Activated naive CD4-positive, alpha-beta T cell treated with anti-CD3 and anti-CD28 coated beads, Interleukin-2, amount 10 ng/mL, durations not matched to agents 7 days and 5 days (primary cell): ENCODE measurements at places on chromosomes 3 and 15.
A peak's percentile ranks its signal among the peaks of the same experiment; 100 is the strongest.

DNA sequence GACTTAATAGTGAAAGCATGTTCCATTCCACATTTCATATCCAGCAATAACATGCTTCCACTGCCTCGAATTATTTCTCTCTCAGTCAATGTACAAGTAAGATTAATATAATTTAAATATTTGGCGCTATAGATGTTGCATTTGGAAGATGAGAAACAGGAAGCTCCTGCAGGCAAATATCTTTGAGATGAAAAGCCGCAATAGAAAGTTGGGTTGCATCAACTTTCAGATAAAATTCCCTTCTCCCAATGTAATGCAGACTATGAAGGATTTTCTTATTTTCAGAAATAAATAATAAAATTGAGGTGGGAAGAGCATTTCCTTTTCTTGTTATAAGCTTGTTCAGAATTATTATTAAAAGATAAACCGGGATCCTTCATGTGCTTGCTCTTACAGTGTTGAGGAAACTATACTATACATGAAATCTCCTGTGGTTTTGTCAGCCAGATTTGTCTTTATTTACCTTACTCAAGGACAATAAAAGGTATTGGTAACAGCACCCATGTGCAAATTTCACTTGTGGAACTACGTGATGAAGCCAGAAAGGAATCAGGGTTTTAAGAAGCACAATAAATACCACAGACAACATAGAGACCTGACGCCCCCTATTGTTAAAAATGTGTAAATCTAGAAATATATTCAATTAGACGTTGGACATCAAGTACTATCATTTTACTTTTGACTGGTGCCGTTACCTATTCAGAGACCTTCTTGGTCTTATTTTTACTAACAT is 307.0 kb downstream of the ARPP21 start:
- DNase-seq: no peak

GRCh38 chr15:61057376-61057775 is 171.7 kb downstream of the RORA start:
- no peak for DNase-seq

DNA sequence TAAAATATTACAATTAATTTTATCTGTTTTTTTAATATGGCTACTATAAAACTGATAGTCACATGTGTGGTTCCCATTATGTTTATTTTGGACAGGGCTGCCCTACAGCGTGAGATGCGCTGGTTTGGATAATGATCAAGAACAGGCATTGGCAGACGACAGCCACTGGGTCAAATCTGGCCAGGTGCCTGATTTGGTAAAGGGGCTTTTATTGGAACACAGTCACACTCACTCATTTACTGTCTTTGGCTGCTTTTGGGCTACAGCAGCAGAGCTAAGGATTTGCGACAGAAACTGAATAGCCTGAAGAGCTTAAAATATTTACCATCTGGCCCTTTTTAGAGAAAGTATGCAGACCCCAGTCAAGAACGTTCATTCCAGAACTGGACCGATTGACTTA is 724.2 kb upstream of the CFAP20DC start:
- DNase-seq: no peak

DNA sequence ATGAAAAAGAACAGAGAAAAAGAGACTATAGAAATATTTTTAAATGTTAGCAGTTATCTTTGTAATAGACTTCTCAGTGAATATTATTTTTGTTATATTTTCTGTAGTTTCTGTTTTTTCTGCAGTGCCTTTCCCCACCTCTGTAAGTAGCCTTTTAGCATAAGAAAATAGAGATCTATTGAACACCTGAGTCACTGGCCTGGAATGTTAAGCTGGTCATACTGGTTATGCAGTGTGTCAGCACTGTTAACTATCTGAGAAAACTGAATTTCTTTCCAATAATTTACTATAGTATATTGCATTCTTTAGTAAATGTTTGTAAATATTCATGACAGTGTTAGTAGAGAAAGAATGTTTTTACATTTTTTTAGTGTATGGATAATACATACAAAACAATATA is 79.8 kb downstream of the NECTIN3 start:
- DNase-seq: no peak

DNA sequence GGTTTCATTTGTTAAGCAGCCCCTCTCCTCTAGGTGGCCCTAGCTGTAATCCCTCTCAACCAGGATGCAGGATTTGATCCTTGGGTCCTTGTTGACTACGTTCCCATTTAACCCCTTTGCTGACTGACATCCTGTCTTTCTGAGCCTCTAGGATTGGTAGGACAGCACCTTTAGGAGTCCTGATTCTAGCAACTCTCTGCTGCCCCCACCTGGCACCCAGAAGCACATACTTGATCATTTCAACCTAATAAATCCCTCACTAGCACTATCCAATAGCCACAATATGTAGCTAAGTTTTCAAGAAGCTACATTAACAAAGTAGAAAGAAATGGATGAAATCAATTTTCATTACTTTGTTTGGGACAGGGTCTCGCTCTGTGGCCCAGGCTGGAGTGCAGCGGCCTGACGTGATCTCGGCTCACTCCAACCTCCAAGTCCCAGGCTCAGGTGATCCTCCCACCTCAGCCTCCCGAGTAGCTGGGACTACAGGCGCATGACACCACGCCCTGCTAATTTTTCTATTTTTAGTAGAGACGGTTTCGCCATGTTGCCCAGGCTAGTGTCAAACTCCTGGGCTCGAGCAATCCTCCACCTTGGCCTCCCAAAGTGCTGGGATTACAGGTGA is 28.3 kb downstream of the RSL24D1 start:
- DNase-seq: peak; percentile 74

- DNase-seq: no peak
Observed at GRCh38 chr15:55527150-55527549, 19.1 kb upstream of the DNAAF4 start.

DNA sequence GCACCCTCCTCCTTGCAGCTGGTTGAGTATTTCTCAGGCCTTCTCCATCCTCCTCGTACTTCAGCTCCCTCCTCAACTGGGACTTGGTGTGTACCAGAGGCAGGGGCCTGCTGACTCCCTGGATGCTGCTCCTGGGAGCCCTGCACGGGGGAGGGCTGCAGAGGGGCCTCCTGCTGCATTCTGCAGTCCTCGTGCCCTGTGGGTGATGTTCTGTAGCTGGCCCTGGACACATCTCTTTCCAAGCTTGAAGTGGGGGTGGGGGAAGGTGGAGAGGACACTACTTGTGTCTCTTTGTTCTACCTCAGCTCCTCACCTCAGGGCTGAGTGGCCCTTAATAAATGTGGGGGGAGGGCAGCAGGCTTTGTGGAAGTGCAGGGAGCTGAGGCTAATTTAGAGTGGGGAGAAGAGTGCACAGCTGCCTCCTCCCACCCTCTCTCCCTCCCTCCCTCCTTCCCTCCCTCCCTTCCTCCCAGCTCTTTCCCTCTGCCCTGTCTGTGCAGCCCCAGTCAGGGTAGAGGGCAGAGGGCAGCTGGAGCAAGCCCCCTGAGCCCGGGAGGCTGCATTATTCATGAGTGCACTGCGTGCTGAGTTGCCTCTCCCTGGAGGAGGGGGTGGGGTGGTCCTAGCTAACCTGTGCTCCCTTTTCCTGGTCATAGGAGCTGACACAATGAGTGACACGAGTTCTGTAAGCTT is 3.7 kb upstream of the GRM2 start:
- no peak for DNase-seq

DNA sequence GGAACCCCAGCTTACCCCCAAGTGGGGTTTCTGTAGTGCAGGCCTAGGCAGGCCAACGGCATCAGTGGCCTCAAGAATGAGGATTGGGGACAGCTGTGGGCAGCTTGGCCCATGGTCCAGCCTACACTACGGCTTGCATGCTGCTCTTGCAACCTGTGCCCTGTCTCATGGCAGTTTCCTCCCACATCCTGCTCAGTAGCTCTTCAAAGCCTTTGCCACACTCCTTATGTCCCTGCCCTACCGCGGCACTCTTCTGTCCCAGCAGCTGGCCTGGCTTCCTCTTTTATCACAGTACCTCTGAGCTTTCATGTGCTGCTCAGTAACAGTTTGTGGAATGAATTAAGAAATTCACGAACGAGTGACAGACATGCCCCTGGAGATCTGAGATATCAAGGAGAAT is 431.0 kb downstream of the EPHB1 start:
- DNase-seq: no peak

DNA sequence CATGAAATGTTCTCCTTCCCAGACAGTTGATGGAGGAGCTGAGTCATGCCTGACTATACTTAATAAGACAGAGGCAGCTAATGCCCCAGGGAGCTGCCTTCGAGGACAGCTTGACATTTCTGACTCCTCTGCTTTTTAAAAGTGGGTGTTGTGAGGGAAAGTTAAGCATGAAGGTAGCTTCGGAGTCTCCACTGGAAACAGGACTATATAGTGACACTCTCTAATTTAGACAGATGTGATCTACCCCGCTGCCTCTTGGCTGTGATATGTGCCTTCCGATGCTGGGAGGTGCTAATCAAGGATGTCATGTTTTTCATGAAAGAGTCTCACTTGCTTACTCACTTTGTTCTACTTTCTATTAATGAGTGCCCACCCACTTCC is 72.7 kb downstream of the IL1RAP start:
- peak; percentile 26 for DNase-seq

- no peak for DNase-seq
Observed at GRCh38 chr3:97720417-97720816, 44.1 kb upstream of the ARL6 start.

- no peak for DNase-seq
Observed at GRCh38 chr3:12730506-12731242, 28.4 kb downstream of the TMEM40 start.

DNA sequence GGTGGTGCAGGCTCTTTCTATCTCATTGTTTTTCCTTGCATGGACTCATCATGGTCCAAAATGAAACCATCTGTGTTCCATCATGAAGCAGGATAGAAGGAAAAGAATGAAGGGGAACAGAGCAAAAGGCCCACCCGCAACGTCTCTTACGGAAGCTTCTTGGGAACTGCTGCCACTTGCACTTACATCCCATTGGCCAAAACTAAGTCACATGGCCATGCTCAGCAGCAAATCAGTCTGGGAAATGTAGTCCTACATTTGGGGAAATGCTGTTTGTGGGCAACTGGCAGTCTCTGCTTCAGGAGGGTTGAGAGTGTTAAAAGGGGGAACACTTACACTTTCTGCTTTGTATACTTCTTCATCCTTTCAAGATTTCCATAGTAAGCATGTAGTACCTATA is 191.6 kb downstream of the SV2B start:
- no peak for DNase-seq

- no peak for DNase-seq
Observed at GRCh38 chr15:24858737-24859601, 95.8 kb upstream of the SNRPN start.

DNA sequence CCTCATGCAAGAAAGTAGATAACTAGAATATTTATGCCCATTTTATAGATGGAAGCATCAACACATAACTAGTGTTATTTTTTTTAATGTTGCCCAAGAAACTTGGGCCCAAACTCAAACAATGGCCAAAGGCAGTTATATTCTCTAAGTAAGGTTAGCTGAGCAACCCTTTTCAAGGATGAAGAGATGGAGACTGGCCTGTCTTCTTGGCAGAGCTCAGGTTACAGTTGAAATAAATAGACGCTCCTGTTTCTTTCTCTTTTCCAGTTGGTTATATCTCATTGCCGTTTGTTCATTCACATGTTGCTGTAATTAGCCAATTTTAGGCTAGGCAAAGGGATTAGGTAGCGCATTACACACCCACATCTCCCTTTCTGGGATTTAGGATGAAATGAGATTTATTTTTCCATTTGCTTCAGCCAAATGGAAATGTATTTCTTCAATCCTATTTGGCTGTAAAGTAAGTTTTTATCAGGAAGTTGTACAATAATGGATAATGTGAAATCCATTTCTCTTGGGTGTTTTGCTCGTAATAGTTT is 93.2 kb downstream of the CMSS1 start:
- DNase-seq: no peak

DNA sequence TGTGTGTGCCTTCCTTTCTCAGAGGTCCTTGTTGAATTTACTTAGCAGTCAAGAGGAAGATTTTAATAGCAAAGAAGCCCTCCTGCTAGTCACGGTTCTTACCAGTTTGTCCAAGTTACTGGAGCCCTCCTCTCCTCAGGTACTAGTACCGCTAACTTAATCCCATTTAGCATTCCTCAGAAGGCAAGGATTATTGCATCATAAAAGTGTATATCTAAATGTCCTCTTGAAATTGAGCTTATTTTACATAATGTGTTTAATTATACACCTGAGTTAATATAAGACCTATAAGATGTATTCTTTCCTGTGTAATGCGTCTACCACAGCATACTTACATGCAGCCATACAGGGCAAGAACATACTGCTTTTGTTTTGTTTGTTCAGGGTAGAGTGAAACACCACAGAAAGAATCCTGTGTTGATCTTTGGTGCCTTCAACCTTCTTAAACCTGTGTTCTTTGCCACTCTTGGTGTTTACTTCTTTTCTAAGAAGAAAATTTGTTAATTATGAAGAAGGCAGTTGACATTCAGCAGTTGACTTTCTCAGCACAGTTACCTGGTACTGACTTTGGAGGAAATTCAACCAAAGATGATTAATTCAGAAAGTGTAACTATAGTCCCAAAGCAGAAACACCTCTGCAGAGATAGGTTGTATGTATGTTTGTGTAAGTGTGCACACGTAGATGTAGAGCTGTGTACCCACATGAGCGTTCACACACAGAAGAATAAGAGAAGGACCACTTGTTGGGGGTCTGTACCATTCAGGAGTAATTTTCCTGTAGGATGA is 33.1 kb downstream of the POLG start:
- DNase-seq: no peak

GRCh38 chr15:81987628-81988027 is 58.2 kb downstream of the MEX3B start:
- no peak for DNase-seq

- peak; percentile 29 for DNase-seq
Observed at GRCh38 chr3:48301800-48302166, 31.7 kb downstream of the SPINK8 start.

- DNase-seq: no peak
Observed at GRCh38 chr3:65636326-65636725, 402.4 kb downstream of the MAGI1 start.

DNA sequence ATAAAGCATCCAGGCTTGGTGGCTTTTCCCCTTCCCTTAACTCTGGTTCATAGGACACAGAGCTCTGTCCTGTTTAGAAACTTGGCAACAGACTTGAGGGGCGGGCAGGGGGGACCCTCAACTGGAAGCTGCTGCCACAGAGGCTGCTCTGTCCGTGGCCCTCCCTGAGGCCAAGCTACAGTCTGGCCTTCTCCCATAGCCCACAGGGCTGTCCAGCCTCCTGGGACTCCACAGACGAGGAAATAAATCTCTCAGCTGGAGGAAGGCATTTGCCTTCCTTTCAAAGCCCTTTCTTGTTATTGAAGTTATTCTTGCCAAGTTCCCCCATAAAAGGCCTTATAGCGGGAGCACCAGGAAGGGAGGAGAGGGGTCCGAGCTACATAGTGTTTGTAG is 248.8 kb upstream of the TPM1 start:
- DNase-seq: no peak

GRCh38 chr3:101685870-101686307 is 629 bp downstream of the RPL24 start:
- no peak for DNase-seq
